Left forelimb (tissue), 1 donor: ENCODE measurements at places on chromosomes 16 and 17.
A peak's percentile ranks its signal among the peaks of the same experiment; 100 is the strongest.

GRCh38 chr16:23081675-23082119, 67.6 kb downstream of the USP31 start:
- DNase-seq = no peak

- DNase-seq = no peak
These were observed 5.6 kb downstream of the SF3B3 start for GRCh38 chr16:70529051-70529777.

- DNase-seq = no peak
These were observed 28.2 kb downstream of the ATP2C2 start for GRCh38 chr16:84396537-84397008.

DNA sequence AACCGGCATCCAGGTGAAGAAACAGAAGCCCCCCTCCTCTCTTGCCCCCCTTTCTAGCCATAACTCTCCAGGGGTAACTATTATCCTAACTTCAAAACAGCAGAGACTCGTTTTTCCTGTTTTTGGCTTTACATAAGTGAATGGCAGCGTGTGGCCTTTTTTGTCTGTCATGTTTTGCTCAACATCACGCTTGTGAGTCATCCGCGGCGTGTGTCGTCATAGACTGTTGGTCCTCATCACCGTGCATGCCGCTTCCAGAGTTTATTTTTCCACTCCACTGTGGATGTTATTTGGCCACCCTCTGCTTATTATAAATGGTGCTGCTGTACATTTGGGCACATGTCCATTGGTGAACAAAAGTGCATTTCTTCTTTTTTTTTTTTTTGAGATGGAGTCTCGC, 52.6 kb downstream of the ERN1 start:
- no peak for DNase-seq

GRCh38 chr16:13795131-13795530, 124.8 kb upstream of the ERCC4 start:
- DNase-seq = no peak

DNA sequence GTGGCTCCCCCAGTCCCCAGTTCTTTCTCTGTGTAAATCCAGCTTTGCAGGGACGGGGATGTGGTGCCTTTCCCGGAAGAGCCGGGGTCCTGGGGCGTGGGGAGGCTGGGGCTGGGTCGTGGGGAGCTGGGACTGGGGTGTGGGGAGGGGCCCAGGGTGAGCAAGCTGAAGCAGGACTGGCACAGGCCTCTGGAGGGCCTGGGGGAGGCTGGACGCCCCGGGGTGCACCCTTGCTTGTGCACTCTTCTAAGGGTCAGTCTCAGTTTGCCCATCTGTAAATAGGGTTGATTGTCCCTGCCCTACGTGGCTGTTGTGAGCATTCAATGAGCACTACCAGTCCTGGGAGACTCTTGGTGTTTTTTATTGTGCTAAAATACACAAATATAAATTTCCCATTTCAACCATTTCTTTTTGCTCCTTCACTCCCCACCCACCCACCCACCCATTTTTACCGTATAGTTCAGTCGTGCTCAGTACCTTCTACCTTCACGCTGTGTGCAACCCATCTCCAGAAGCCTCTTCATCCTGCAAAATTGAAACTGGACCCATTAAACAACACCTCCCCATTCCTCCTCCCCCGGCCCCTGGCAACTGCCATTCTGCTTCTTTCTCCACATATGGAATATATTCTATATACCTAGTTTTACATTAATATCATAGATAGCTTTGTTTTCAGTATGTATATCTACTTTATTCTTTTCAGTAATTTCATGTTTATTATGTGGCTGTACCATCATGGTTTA, 7.8 kb upstream of the TBC1D3B start:
- no peak for DNase-seq

GRCh38 chr17:79979816-79980215, 55.9 kb downstream of the TBC1D16 start:
- DNase-seq = no peak

- no peak for DNase-seq
These were observed 27.2 kb downstream of the NAGPA start for GRCh38 chr16:5006348-5007193.

GRCh38 chr17:40486522-40487370, 14.7 kb downstream of the TNS4 start:
- DNase-seq = no peak

- no peak for DNase-seq
These were observed 57.3 kb upstream of the MON1B start for GRCh38 chr16:77133706-77134105.

- no peak for DNase-seq
These were observed 4.7 kb downstream of the COQ7 start for GRCh38 chr16:19071811-19072777.

DNA sequence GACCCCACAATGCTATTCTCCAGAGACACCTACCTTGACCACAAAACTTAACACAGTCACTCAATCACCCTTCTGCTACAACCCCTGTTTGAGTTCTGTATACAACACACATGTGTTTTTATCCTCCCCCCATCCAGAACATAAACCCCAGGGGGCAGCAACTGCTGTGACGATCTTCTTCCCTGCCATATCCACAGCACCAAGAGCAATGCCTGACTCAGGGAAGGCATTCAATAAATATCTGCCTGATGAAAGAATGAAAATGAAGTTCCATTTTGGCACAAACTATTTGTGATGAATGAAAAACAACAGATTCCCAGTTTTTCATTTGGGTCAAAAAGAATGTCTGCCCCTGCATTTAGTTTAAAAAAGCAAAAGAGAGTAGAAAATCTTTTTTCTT, 27.0 kb downstream of the ASIC2 start:
- DNase-seq = no peak

- no peak for DNase-seq
These were observed 769.6 kb downstream of the CDH11 start for GRCh38 chr16:64352246-64352645.

DNA sequence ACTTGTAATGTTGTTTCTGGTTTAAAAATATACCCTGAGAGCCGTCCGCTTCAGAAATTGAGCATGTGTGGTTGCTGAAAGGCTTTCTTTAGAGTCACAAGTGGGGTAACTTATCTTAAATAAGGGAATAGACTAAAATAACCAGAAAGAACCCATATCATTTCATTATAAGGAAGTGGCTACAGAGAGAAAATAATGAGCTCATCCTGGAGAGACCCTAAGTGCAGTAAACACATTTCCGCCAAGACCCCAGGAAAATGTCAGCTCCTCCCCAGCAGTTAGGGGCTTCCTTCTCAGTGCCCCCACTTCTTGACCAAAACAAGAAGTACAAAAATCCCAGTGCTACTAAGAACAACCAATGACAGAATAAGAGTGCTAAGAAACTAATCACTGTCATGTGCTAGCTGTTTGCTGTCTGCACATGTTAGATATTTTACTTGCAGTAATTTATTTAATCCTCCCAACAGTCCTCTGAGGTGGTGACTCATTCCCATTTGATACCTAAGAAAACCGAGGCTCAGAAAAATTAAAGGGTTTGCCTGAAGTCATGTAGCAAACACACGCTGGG, 83.5 kb downstream of the CDYL2 start:
- no peak for DNase-seq

- DNase-seq = no peak
These were observed 735 bp downstream of the LSM12 start for GRCh38 chr17:44065668-44066203.

GRCh38 chr16:85998868-85999729, 100.1 kb downstream of the IRF8 start:
- DNase-seq = peak; percentile 33

GRCh38 chr17:70307430-70308225, 138.3 kb downstream of the KCNJ2 start:
- DNase-seq = no peak

- DNase-seq = no peak
These were observed 74.1 kb downstream of the PRKCB start for GRCh38 chr16:23909792-23910418.

GRCh38 chr17:76437467-76438402, 15.2 kb downstream of the UBE2O start:
- no peak for DNase-seq

DNA sequence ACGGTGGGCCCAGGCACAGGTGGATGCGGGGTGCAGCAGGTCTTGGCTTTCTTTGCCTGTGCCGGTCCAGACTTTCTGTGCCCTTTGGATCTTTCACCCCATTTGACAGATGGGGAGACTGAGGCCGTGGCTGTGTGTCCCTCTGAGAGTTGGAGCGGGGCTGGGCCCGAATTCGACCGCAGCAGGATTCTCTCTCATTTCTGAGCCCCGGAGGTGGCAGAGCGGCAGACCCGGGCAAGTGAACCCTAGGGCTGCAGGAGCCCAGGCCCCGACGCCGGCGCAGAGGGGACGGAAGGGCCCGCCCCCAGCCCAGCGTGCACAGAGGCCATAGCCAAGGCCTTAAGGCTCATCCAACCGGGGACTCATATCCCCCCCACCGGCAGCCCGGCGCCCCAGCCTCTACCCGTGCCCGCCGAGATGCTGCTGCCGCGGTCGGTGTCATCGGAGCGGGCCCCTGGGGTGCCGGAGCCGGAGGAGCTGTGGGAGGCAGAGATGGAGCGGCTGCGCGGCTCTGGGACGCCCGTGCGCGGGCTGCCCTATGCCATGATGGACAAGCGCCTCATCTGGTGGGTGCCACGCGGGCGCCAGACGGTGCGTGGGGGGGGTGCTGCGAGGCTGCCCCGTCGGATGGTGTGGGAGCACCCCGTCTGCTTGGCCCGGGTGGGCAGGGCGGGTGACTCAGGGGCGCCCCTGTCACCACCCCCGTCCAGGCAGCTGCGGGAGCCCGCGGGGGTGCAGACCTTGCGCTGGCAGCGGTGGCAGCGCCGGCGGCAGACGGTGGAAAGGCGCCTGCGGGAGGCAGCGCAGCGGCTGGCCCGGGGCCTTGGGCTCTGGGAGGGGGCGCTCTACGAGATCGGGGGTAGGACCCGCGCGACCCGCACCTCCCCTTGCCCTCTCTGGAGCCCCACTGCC, 857 bp downstream of the TMC8 start:
- no peak for DNase-seq

DNA sequence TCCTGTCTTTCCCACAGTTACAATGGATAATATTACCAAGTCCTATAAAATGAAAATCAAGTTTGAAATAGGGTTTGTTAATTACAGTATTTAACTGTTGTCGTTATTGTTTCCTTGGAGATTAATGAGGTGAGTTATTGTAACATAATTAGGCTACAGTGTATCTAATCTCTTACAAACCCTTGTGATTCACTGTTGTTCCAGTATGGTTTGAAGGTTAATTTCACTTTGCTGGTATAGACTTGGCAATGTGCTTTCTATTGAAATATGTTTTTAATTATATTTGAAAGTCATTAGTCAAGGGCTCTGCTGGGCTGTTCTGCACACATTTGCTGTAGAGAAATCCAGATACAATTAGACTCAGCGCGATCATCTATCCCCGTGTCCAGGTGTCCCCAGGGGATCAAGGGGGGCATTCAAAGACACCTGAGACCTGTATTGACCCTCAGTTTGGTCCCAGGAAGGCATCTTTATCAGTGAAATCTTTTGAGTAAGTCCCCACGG, 624.6 kb upstream of the EEF2KMT start:
- DNase-seq = no peak

GRCh38 chr17:27246537-27246936, 47.4 kb upstream of the WSB1 start:
- no peak for DNase-seq

- no peak for DNase-seq
These were observed 35.5 kb downstream of the PIMREG start for GRCh38 chr17:6479622-6480302.

DNA sequence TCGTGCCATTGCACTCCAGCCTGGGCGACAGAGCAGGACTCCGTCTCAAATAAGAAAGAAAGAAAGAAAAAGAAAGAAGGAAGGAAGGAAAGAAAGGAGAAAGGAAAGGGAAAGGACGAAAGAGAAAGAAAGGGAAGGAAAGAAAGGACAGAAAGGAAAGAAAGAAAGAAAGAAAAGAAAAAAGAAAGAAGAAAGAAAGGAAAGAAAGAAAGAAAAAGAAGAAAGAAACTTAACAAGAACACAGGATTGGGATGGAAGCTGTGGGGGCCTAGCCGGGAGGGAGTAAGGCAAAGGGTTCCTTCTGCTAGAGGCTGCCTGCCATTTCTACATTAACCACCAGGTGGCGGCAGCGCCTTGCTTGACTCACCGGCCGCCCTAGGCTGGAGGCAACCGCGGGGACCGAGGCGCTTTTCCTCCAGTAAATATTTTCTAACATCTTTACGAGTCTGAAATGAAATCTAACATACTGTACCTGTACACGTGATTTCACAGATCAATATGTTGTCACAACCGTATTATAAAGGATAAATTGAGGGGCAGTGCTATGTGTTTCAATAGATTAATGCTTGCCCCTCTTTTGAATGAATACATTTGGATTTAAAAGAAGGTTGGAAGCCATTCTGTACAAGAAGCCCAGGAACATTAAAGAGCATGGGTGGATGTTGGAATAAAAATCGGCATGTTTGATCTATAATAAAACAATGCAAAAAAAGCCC, 6.1 kb downstream of the GJD3 start:
- peak; percentile 91 for DNase-seq

GRCh38 chr17:60604686-60605334, 4.8 kb downstream of the PPM1D start:
- DNase-seq = no peak

GRCh38 chr16:16116841-16117240, 106.5 kb downstream of the ABCC6 start:
- DNase-seq = no peak

DNA sequence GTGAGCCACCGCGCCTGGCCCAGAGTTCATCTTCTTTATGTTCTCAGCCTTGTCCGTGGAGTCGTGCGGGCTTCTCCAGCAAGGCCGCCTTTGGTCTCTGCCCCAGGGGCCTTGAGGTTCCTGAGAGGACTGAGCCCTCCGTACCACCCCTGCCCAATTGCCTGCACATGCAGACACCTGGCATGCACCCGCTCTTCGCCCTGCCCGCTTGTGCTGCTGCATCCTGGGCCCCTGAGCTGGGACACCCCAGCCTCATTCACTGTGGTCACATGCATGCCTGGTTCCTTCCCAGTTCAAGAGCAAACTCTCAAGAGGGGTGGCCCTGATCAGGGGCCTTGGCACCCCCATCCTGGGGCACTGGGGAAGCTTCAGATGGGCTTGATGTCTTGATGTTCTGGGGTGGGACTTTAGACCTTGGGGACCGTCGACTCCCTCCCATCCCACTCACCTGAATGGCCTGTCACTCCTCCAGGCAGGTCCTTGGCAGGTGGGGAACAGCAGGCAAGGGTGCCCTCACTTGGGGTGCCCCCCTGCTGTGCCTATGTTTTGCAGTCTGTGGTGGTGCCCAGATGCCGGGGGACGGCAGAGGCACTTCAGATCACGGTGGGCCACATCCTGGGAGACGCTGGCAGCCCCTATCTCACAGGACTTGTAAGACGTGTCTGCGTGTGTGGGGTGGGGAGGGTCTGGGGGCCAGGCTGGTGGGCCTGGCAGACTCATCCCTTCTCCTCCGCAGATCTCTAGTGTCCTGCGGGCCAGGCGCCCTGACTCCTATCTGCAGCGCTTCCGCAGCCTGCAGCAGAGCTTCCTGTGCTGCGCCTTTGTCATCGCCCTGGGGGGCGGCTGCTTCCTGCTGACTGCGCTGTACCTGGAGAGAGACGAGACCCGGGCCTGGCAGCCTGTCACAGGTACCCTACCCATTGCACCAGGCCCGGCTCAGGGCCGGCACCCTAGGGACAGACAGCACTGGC, 12.7 kb upstream of the SPNS2 start:
- no peak for DNase-seq

DNA sequence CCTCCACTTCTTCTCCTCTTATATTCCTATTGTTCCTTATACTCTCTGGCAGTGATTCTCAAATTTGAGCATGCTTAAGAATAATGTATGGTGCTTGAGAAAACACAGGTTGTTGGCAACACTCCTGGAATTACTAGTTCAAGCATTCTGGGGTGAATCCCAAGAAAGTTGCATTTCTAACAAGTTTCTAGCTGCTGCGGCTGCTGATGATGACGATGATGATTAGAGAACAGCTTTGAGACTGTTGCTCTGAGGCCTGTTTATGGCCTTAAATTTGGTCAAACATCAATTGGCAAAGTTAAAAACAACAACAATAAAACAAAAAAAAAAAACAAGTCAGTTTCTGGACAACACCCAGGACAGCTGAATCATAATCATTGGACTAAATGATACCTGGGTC, 961.9 kb downstream of the CDH11 start:
- no peak for DNase-seq
